ENCODE measurements at places on chromosomes 4 and X.

DNA sequence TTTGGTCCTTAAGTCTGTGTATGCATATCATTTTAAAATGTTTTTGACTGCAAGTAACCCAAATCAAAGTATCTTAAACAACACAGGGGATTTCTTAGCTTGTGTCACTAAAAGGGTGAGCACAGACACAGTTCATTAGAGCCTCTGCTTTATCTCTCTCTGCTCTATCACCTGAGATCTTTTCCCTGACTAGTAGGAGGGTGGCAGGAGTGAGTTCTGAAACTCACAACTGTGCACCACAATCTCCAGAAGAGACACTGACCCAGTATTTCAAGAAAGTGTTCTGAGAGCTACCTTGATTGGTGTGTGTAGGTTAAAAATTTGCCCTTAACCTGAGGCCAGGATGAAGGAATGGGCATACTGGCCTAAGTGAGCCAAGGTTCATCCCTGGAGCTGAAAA is 24.8 kb downstream of the CCSER1 start:
- DNase-seq = no peak

DNA sequence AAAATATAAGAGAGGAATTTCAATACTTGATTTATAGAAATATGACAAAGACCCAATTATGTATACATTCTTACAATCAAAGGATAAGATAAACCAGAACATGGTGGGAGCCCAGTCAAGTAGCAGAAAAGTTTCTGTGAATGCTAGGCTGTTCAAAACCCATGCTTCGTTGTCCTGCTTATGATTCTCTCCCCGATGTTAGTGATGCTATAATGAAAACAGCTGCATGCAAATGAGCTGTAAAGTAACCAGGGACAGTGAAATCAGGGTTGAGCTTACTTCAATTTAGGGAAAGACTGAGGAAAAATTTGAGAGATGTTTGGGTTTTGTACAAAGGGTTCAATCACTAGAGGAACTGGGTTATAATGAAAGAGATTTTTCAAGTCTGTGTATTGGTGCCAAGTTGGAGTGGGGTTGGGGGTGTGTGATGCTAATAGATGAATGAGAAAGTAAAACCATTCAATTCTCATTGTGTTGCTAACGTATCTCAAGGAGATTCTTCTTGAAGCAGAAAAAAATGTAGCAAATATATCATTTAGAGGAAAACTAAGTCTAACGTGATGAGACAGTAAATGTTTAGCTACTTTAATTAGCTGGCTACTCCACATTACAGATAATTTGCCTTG is 59.3 kb upstream of the PPP1R2C start:
- no peak for DNase-seq

DNA sequence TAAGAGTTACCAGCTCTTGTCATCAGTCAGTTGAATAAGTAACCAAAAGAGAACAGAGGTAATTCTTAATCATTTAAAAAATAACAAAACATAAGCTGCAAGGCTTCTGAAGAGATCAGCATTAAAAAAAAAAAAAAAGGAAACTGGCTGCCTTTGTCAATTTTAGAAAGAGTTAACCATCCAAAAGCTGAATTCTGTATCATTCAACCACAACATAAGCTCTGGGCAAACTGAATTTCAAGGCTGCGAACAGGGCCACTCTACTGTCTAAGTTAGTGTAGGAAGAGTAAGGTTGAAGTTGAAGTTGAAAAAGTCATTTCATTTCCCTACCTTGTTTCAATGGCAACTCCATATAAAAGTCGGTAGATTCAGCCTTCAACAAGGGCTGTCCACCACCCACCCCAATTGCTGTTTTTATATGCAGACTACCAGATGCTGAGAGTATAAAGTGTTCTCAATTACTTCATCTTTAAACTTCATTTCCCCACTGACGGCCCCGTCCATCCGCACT is 1.1 kb upstream of the LIN54 start:
- no peak for DNase-seq

- DNase-seq = no peak
These were observed 16.6 kb downstream of the USO1 start for GRCh38 chr4:75741027-75741426.

GRCh38 chr4:41573502-41574001 is 35.6 kb downstream of the LIMCH1 start:
- no peak for DNase-seq

DNA sequence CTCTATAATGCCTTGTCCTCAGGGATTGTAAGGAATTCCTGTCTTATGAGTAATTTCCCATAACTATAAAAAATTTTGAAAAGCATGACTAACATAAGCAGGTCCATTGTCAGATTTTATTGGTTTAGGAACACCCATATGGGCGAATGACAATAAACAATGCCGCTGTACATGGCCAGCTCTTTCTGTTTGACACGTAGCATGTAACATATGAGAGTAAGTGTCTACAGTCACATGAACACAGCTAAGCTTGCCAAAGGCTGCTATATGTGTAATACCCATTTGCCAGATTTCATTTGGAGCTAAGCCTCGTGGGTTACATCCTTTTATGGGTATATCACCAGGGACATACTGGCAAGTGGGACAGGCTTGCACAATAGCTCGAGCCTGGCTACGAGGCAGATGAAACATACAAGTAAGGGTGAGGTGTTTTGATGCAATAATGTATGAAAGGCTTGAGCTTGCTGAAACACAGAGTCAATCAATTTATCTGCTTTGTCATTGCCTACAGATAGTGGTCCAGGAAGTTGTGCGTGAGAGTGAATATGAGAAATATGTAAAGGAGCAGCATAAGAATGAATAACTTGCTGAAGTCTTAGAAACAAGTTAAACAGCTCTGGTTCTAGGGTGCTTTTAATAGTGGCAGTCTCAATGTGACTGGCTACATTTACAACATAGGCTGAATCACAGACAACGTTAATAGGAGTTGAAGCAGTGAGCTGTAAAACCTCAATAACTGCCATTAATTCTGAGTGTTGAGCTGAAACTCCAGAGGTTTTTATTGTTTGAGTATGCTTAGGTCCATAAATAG is 67.4 kb upstream of the UGT2B10 start:
- DNase-seq = no peak

DNA sequence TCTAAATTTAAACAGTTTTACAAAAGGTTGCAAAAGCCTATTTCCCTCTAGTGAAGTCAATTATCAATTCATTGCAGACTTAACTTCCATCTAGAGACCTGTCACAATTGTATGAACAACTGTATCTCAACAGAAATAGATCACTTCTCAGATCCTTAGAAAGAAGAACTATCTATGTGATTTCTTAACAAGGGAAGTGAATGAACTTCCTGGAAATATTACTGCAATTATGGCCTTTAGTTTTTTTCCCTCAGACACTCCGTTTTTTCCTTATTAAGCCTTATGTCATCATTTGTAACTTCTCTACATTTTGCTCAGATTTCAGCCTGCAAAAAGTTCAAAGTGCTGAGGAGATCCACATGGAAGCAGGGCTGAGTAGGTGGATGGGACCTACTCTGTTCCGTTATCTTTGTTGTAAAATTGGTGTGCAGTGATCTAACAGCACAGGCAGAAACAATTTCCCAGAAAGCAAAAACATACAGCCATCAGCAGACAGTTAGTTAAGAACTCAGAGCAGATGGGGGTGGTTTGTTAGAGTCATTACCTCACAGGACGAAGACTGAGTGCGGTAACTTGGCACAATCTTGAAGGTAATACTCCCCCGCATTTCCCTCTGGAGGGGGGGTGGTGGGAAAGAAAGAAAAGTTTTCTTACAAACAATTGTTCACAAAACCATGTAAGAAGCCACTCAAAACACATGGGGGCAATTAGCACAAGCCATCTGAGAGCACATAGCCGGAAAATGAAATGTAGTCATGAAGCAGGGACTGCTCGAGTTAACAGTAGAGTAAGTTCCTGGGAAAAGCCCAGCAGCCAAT is 112.3 kb downstream of the NYX start:
- DNase-seq = no peak
